A375 (cell line): ENCODE measurements at places on chromosomes 7 and 10. TPM values are rescaled to one million over a fixed set of nuclear protein-coding genes. Genes with fewer than 3 reads are reported as not detected.

The DNAJC12 gene
- total RNA-seq, result 6.4 and 9.7 TPM in 2 replicates

The HOXA9 gene
- total RNA-seq, result 1.2 and 1.3 TPM in 2 replicates

The COL17A1 gene
- 0.57 and 3.7 TPM in 2 replicates for total RNA-seq

The CFAP70 gene
- total RNA-seq, result 0.11 and 0.15 TPM in 2 replicates

The GBX1 gene
- total RNA-seq, result not detected in 2 replicates

The TCAF2 gene
- total RNA-seq, result 4.1 and 4.4 TPM in 2 replicates

The NRF1 gene
- total RNA-seq, result 10.2 and 14.3 TPM in 2 replicates

The ANKRD61 gene
- total RNA-seq, result 0.19 TPM in 1 of 2 replicates, not detected in the other

The SEMA3C gene
- 70.1 and 70.5 TPM in 2 replicates for total RNA-seq

The SLC13A1 gene
- not detected in 2 replicates for total RNA-seq

The PAPOLB gene
- total RNA-seq, result not detected in 2 replicates

The STEAP4 gene
- total RNA-seq, result not detected in 2 replicates

The ASB13 gene
- total RNA-seq, result 11.5 and 12.0 TPM in 2 replicates

The PKD2L1 gene
- total RNA-seq, result not detected in 2 replicates

The AKR1C4 gene
- total RNA-seq, result not detected in 2 replicates

The THSD7A gene
- total RNA-seq, result 0.38 and 0.82 TPM in 2 replicates

The SSBP1 gene
- 389 and 487 TPM in 2 replicates for total RNA-seq

The EPHA1 gene
- total RNA-seq, result 0.04 and 0.24 TPM in 2 replicates

The TEX47 gene
- total RNA-seq, result not detected in 2 replicates

The RNF133 gene
- 0.29 and 0.49 TPM in 2 replicates for total RNA-seq

The RBM17 gene
- total RNA-seq, result 47.6 and 53.4 TPM in 2 replicates

The SLC26A4 gene
- total RNA-seq, result 0.23 and 0.32 TPM in 2 replicates

The LSM5 gene
- total RNA-seq, result 31.6 and 50.5 TPM in 2 replicates

The CYP3A7 gene
- not detected in 2 replicates for total RNA-seq

The WDFY4 gene
- 0.26 TPM in 1 of 2 replicates, not detected in the other for total RNA-seq

The MTERF1 gene
- 17.0 and 19.7 TPM in 2 replicates for total RNA-seq

The CASTOR2 gene
- total RNA-seq, result 1.2 and 4.7 TPM in 2 replicates

The ZDHHC4 gene
- total RNA-seq, result 51.4 and 64.3 TPM in 2 replicates

The CYP3A5 gene
- 0.11 and 0.32 TPM in 2 replicates for total RNA-seq

The ZNF804B gene
- total RNA-seq, result not detected in 2 replicates

The PIP4K2A gene
- 29.9 and 30.3 TPM in 2 replicates for total RNA-seq

The FGFBP3 gene
- total RNA-seq, result 0.94 and 1.1 TPM in 2 replicates

The PCLO gene
- 5.9 and 6.8 TPM in 2 replicates for total RNA-seq

The IFIT1B gene
- total RNA-seq, result not detected in 2 replicates

The TAS2R41 gene
- total RNA-seq, result not detected in 2 replicates

The ZNF503 gene
- total RNA-seq, result 2.3 and 3.2 TPM in 2 replicates

The C10orf90 gene
- total RNA-seq, result 22.0 and 22.6 TPM in 2 replicates

The HDAC9 gene
- 11.6 and 12.9 TPM in 2 replicates for total RNA-seq

The TMEM72 gene
- 0.08 TPM in 1 of 2 replicates, not detected in the other for total RNA-seq

The SERPINE1 gene
- 1.4 TPM in 2 replicates for total RNA-seq

The PLAU gene
- total RNA-seq, result 0.90 and 1.5 TPM in 2 replicates

The HOXA3 gene
- total RNA-seq, result 2.5 and 2.6 TPM in 2 replicates
